ENCODE measurements at places on chromosomes 3 and 15.

- DNase-seq = no peak
Observed at GRCh38 chr3:197949191-197949777, 706 bp upstream of the RPL35A start.

DNA sequence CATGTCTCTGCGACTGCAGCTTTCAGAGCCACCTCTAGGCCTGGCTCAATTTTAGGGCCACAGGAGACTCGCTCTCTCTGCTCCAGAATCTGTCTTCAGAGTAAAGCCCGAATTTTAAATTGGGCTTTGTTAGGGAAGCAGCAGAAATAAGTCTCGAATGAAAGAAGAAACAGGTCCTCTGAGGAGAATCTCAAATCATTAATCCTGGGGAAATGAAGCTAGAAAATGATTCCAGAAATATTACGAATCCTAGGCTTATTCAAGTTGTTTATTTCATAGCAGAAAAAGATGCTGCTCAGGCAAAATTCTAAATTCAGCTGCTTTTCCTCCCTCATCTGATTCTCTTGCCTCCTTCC is 114.2 kb upstream of the THBS1 start:
- DNase-seq = no peak

DNA sequence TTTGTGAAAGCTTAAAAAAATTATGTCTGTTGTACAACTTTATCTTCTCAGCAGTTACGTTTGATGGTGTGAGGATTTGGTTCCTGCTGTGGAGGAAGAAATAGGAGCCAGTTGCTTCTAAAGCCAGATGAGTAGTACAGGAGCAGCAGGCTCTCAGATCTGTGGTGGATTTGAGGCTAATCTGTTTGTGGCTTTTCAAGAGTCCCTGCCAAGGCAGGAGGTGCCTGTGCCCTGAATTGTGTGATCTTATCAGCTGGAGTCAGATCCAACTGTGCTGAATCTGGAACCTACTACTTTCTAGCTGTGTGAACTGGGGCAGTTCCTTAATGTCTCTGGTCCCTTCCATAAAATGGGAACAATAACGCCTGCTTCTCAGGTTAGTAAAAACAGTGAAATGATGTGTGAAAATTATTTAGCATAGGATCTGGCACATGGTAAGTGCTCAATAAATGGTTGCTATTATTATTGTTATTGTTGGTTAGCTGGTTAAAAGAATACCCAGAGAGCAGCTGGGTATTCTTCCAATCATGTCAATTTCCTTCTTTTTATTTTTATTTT is 7.7 kb downstream of the CLDN11 start:
- peak; percentile 28 for DNase-seq

GRCh38 chr3:66406831-66407610 is 93.8 kb downstream of the LRIG1 start:
- DNase-seq = no peak

- no peak for DNase-seq
Observed at GRCh38 chr3:122691195-122691594, 10.6 kb downstream of the PARP14 start.

DNA sequence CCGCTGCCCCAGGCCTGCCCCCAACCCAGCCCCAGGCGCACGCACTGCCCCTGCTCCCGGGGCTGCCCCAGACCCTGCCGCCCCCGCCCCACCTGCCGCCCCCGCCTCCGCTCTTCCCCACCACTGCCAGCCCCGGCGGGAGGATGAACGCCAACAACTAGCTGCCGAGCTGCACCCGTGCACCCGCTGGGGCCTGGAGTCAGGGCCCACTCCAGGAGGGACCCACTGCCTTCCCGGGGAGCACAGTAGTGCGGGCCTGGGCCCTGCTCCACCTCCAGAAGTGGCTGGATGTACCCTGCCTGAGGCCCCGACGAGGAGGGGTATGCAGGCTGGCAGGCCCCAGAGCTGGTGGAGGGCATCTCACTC is 10.9 kb downstream of the ZBTB47 start:
- no peak for DNase-seq

- peak; percentile 74 for DNase-seq
Observed at GRCh38 chr15:39125904-39126303, 455.0 kb upstream of the THBS1 start.

- no peak for DNase-seq
Observed at GRCh38 chr3:89239774-89240173, 132.4 kb downstream of the EPHA3 start.

DNA sequence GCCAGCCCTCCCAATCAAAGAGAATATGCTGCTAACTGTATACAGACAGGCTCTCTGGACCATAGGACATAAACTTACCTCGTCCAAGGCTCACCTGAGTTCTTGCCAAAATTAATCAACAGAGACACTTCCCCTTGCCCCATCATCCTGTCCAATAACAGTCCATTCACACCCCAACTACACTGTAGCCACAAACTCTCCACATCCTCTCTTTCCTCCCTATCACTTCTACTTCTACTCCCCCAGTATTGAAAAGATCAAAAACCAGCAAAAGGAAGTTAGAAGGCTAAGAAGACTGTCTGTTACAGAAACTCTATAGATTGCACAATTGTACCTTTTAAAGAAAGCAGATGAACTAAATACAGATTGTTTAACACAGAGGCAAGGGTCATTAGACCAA is 133.5 kb upstream of the STT3B start:
- peak; percentile 27 for DNase-seq
